ENCODE measurements at places on chromosomes 7 and 10.
A peak's percentile ranks its signal among the peaks of the same experiment; 100 is the strongest.

DNA sequence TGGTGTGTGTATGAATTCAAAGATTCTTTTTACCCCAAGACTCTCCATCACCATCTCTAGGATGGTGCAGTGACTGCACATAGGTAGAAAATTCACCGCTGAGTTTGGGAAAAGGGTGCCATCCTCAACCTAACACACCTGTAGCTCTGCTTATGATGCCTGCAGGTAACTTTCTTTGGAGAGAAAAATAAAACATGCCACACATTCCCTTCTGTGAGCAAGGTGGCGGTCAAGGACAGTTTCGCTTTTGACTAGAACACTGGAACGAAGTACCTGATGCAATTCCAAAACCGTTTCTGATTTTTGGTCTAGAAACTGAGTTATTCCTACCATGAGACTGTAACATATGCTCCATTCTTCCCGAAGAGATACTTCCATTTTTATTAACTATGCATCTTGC lies 205.6 kb downstream of the FGFR2 start:
- DNase-seq: no peak

GRCh38 chr7:158443014-158443687 lies 144.5 kb downstream of the PTPRN2 start:
- DNase-seq: no peak

DNA sequence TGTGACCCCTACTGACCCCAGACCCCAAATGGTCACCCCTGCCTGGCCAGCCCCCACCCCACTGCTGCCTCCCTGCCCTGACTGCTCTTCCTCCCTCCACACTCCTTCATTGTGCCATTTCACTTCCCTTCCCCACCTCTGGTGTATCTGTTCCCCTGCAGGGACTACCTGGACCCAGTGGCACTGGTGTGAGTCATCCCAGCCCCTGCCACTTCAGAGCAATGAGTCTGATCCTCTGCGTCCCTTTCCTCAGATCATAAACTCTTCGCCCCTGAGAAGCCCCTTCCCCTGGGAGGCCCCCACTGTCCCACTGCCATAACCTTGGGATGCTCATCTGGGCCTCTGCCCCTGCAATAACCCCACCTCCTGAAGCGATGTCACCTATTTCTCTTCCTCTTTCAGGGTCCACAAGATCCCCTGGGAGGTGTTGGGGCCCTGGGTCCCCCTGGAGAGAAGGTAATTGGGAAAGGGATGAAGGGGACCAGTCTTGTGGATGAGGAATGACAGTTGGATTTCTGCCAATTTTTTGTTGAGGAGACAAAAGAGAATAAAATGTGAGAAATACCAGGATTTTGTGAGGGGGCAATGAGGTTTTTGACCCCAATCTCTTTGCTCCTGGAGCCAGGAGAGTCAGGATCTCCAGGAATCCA lies 19.1 kb upstream of the VOPP1 start:
- DNase-seq: no peak

DNA sequence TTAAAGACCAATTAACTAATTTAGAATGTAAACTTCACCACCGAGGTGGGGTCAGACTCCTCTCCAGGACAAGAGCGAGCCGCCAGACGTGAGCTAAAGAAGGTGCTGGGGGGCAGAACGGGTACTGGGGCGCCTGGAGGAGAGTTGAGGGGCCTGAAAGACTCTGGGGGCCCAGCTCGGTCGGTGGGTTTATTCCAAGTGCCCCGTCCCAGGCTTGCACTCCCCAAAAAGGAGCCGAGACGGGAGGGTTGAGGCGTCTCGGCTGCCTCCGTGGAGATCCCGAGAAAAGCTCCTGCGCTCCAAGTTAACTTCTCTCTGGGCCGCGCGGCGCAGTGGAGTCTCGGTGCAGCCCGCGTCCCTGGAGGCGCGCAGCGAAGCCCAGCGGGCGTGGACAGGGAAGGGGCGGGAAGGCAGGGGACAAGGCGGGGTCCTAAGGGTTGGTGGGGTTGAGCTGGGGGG lies 553.3 kb downstream of the TFEC start:
- no peak for DNase-seq

DNA sequence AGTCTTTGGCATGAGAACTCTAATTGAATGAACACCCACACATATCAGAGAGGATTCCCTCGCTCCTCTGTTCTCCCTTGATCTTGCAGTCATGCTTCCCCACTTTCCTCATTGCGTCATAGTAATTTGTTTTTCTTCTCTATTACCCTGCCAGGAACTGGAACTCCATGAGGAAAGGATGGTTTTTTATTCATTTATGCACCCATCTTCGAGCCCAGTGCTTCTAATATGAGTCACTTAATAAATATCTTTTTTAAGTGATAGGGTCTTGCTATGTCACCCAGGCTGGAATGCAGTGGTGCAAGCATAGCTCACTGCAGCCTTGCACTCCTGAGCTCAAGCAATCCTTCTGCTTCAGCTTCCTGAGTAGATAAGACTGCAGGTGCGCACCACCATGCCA lies 83.5 kb downstream of the OTUD1 start:
- peak; percentile 20 for DNase-seq

DNA sequence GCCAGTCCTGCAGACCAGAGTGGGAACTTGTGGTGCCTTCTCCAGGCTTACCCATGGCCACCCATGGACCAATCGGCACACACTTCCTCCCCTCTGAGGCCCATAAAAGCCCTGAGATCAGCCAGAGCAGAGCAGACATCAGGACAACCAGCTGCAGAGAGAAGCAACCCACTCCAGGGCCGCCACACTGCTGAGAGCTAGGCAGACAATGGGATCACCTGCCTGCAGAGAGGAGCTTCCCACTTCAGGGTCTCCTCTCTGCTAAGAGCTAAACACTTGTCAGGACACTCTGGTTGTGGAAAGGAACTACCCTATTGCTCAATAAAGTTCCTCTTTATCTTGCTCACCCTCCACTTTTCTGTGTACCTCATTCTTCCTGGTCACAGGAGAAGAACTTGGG lies 34.0 kb downstream of the C7orf25 start:
- DNase-seq: no peak
